NCI-H526 (cell line): ENCODE measurements at places on chromosomes 16 and 17.

- DNase-seq: no peak
These were observed 13.2 kb upstream of the CLUH start for GRCh38 chr17:2724784-2725164.

DNA sequence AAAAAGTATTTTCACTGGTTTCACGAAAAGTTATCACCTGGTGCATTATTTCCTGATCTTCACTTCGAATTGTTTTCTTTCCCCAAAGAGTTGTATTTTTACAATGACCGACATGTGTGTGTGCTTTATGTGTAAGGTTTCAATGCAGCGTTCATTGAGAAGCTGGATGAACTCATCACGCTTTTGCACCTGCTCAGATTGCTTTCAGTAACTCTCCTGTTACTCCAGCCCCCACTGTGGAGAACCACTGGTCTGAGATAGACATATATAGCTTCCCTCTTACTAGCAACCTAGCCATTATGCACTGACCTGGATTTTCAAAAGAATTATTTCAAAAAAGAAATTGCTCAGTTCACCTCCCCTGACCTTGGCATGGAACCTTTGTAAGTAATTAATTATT, 178.3 kb upstream of the CHMP6 start:
- no peak for DNase-seq

DNA sequence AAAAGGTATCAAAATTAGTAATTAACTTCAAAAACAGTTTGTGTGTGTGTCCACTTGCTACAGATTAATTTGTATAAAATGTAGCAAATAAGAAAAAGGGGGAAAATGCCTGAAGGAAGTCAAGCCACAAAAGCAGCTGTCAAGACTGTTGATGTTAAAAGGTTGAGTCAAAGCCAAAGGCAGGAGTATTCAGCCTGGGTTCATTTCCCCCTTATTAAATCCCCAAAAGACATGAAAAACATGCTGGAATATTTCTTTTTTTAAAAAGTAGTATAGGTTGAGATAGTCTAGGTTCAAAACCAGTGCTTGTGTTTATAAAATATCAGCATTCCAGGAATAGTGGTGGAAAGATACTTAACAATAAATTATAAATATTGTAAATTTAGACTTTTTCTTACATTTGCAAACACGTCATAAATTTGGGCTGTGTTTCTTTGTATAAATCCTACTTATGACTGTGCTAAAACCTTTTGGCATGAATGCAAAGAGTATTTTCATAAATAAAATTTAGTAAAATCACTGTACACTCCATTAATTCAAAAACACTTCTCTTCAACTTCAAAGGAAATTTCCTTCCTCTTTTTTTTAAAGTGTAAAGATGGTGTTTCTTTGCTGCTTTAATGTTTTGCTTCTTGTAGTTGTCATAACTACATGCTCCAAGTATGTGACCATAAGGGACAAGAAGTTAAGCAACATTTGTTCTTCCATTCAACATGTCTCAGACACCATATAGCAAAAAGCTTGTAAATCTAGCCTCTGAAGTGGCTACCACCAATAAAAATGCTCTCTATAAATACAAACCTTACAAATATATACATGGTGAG, 72.0 kb downstream of the SKAP1 start:
- no peak for DNase-seq

DNA sequence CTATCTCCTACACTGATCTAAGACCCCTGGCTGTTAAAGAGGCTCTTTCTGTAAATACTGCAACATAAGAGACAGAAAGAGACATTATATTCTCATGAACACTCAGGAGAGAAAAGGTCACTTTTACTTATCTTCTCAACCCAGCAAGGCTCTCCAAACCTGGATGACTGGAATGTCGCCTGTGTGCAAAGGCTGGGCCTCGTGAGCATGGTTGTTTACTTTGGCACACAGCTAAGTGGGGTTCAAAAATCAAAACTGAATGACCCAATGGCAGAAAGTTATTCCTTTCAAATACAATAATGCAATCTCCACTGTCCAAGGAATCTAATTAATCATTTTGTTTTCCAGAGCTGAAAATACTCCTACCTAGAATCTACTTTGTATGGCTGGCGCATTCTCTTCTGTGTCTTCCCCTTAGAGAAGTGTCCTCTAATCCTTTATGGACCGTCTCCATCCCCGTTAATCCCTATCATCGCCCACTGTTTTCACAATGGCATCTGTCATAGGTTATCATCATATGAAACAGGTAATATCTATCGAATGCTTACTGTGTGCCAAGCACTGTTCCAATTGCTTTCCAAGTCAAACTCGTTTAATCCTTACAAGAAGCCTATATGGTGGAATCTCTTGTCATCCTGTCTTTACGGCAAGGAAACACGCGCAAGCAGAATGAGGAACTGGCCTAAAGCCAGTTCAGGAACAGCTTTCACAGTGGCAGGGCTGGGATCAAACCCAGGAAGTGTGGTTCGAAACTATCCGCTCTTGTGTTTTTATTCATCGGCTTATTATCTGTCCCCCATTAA, 1.3 kb downstream of the SLX4 start:
- DNase-seq: no peak

- peak; percentile 72 for DNase-seq
These were observed at the start of gene ARHGAP23 for GRCh38 chr17:38428112-38428642. Gene ARHGAP23 (plus strand): TSS chr17:38428464. CDS start chr17:38428486, 22 bp downstream.

GRCh38 chr16:86062271-86062965, 163.5 kb downstream of the IRF8 start:
- DNase-seq: no peak

- no peak for DNase-seq
These were observed 90.6 kb downstream of the TOX3 start for GRCh38 chr16:52456368-52456767.

DNA sequence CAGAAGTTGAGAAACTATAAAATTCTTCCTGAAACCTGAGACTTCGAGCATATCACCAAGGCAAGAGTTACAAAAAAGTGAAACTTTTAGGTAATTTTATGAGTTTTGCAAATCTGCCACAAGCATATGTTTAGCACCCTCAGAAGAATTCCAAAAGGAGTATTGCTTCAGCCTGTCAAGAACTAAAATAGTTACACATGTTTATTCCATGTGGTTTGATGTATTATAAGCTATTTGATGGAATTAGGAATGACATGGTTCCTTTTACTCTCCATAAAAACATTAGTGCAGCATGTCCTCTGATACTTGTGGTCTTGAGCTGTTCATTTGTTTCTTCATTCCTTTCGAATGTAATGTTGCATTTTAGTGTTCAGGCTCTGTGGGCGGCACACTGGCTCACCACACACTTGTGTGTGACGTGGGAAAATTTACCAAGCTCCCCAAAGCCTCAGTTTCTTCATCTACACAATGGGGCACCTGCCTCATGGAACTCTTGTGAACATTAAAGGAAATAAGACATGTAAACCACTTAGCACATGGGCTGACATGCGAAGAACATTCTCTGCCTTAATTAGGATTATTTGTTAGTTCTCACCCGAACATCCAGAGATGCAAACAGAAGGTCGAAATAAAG, 204.2 kb upstream of the FOXF1 start:
- DNase-seq: no peak

DNA sequence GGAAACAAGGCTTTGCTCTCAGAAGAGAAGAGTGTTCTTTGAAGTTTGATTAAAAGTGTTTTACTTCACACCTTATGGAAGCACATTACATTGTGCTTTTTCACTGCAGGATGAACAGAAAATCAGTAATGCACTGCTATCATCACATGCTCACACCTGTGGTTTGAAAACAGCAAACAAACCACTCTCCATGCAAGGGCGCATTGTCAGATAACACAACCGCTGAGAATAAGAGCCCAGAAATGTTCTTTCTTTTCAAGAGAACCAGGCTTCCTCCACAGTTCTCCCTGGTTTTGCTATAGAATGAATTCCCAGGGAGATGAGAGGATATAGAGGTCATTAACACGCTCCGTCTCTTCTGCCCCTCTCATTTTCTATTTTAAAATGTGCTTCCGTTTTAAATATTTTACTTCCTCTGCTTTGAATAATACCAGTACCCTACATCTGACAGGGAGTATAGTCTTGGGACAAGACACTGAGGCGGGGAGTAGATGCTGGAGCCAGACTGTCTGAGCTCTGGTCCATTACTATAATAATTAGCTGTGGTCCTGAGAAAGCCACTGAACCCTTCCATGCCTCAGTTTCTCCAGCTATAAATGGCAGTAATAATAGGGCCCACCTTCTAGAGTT, 71.6 kb downstream of the CDK5R1 start:
- no peak for DNase-seq

DNA sequence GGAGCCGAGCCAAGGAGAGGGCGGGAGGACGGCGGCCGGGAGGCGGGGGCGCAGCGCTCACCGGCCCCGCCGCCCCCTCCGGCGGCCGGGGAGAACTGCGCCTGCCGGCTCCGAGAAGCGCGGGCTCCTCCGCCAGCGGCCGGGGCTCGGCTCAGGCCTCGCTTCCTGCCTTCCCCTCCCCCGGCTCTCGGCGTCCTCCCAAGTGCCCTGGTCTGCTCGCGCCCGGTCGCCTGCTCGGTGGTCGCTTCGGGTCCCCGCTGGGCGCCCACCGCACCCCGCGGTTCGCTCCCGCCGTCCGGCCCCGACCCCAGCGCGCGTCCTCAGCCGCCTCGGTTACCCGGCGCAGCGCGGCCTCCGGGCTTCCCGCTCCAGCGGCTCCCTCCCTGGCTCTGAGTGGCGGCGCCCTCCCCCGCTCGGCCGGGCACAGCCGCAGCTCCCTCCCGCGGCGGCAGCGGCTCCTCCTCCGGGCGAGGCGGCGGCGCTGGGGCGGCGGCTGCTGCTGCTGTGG, 313 bp downstream of the UBTF start:
- DNase-seq: peak; percentile 84

- no peak for DNase-seq
These were observed 16.1 kb upstream of the GFAP start for GRCh38 chr17:44931376-44931775.

- no peak for DNase-seq
These were observed 6.6 kb downstream of the ABI3 start for GRCh38 chr17:49216953-49217650.
